CD4-positive, alpha-beta T cell treated with Interleukin-6 at 100 ng/mL for 8 hours (primary cell): ENCODE measurements at places on chromosomes 4 and X.

DNA sequence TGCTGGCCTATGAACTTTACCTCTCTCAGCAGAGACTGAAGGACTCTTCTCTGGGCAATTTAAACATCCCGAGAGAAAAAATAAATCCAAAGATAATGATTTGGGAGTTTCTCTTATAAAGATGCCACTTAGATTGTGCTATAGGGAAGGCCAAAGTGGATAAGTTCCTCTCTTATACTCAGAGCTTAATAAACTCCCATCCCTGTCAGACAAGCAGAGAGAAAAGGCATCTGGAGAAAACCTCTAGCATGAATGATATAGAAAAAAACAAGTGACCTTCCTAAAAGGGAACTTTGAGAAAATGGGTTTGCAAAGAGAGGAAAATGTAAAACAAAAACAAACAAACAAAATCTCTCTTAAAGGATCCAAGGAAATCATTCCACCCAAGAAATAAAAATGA is 199.4 kb downstream of the PALLD start:
- DNase-seq, result no peak

- no peak for DNase-seq
Observed at GRCh38 chr4:3471098-3471760, 8.1 kb downstream of the DOK7 start.

DNA sequence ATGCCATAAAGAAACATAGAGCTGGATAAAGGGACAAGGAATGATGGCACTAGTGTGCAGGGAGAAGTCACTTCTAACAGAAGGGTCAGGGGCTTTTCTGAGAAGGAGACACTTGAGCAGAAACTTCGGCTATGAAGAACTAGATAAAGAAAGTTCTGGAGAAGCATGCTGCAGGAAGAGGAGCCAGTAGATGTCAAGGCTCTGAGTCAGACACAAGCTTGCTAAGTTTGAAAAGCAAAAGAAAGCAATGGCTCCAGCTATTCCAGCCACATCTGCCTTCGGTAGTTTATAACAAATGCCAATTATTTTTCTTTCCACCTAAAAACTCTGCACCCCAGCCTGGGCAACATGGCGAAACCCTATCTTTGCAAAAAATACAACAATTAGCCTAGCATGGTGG is 7.5 kb downstream of the NUDT6 start:
- no peak for DNase-seq

GRCh38 chr4:153432965-153433753 is 33.0 kb upstream of the TMEM131L start:
- peak; percentile 75 for DNase-seq

GRCh38 chr4:24666316-24666715 is 82.0 kb upstream of the DHX15 start:
- no peak for DNase-seq

DNA sequence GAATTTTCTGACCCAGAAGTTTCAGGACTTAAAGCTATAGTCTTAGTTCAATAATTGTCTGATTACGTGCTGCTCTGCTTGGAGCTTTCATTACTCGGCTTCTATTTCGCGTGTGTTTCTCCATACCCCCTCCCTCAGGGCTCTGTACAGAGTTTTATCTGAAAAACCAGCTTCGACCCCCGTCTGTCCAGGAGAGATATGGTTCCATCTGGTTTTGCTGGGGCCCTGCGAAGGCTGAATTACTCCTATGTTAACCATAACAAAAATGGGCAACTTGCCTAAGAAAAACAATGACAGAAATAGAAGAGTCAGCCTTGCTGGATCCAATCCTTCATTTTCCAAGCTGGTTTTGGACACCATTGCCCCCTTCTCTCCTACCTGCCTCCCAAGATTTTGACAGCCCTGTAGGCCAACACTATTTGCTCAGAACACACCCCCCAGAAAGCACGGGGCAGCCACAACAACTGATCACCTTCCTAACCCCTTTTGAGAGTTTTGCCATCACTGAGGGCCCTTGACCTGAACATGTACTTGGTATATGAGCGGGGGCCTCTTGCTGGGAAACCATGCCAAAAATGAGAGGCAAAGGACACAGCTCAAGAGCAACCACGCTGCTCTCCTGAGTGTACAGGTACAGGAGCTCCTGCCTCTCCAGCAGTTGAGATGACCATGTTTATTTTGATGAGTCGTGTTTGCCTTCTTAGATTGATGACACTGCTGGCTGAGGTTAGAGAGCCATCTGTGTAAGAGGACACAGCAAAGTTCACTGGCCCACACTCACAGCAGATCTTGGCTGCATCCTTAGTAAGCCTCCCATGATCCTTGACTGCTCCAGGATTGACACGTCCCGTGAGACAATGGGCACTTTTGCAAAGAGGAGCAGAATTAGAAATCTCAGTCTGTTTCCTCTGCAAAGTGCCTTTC is 36.2 kb upstream of the ATP6AP2 start:
- no peak for DNase-seq

DNA sequence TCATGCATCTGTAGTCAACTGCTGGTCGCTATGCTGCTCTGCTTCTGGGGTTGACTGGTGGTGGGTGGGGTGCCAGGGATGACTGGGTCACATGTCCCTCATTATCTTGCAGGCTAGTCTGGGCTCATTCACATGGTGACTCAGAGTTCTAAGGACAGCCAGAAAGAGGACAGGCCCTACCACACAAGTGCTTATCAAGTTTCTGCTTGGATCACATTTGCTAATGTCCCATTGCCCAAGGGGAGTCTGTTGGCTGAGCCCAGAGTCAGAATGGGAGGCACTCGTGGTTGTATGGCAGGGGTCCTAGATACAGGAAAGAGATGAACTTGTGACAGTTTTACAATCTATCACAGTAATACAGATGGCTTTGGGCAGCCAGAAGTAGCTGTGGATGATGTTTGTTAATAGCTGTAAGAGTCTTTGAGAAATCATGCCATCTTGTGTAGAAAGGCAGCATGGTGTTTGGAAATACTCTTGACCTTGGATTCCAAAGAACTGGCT is 221.3 kb downstream of the GPAT3 start:
- no peak for DNase-seq

GRCh38 chr4:165351359-165352130 is 24.1 kb downstream of the MSMO1 start:
- DNase-seq, result no peak

- no peak for DNase-seq
Observed at GRCh38 chr4:25844961-25845712, 17.7 kb downstream of the SEL1L3 start.

DNA sequence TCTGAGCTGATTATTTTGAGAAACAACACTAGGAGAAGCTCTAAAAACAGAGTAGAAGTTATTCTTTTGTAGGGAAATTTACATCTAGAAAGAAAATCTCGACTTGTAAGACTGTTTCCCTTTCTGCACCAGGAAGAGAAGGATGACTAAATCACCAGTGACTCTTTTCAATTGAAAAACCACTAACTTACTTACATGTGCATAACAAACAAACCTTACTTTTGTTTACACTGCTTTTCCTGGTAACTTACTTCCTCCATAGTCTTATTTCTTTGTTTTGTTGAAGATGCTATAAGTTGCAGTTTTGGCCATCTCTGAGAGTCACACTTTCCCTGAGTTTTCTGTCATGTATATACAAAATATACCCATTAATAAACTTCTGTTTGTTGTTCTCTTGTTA is 293.6 kb upstream of the FAT4 start:
- no peak for DNase-seq

- no peak for DNase-seq
Observed at GRCh38 chrX:23511793-23512192, 155.5 kb upstream of the PRDX4 start.

DNA sequence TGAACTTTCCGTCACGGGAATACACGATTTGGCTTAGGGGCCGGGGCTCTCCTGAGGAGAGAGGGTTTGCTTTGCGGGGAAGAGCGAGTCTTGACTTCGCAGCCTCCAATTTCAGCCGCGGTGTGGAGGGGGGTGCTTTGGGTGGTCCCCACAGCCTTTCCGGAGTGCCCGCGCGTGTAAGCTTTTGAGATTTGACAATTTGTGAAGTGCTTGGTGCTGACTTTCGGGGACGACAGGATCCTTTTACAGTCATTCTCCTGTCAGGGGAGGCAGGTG is 355 bp downstream of the SCML1 start:
- no peak for DNase-seq

DNA sequence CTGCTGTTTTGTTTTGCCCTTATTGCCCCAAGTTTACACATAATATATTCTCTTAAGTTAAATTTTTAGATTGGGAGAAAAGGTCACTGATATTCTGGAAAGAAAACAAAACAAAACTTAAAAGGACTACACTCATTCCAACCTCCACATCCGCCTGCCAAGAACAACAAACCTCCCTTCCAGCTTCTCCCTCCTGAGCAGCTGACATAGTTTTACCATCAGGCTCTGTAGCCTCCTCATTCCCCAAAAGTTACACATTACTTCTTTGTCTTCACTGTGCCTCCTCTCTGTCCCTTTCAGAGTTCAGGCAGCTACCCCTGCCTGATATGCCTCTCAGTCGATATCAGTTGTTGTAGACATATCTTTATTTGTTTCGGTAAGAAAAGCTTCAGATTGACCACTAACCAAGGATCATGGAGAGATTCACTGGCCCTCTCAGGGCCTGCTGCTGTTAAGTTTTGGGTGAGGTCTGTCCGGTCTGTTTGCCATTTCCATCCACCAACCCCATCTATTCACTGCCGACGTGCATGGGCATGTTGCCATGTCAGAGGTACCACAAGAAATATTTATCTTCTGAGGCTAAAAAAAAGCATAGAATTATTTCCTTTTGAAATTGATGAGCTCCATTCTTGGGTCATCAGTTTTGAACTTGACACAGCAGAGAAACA is 164.1 kb downstream of the GASK1B start:
- no peak for DNase-seq

DNA sequence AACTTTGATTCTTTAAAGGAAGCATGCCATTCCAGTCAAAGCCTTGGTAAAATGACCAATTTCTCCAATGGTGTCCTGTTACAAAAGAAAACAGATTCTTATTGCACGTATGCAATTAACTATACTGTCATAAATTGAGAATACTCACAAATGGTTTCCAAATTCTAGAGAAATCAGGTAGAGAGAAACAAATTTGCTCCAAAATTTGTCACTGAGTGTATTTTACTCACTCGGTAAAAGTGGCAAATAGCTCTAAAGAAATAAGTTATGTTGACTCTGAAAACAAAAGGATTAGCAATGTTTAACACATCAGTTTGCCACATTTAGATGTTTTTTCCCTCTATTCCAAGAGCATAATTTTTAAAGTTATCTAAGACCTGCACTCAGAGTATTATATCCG is 133.1 kb downstream of the DMD start:
- no peak for DNase-seq

DNA sequence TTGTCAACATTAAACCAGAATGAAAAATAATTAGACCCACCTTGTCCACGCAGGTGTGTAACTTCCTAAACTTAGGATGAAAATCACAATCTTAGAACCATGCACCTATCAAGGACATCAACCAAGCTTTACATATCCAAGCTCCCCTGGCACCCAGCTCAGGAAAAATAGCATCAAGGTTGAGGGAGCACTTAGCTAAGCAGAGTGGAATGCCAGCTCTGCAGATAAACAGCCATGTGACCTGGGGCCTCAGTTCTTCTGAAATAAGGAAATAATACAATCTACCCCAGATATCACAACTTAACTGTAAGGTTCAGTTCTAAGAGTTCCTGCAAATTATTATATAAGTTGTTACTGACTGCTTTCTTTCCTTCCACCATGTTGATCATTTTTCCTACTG is 64.7 kb downstream of the DHX15 start:
- DNase-seq, result no peak

DNA sequence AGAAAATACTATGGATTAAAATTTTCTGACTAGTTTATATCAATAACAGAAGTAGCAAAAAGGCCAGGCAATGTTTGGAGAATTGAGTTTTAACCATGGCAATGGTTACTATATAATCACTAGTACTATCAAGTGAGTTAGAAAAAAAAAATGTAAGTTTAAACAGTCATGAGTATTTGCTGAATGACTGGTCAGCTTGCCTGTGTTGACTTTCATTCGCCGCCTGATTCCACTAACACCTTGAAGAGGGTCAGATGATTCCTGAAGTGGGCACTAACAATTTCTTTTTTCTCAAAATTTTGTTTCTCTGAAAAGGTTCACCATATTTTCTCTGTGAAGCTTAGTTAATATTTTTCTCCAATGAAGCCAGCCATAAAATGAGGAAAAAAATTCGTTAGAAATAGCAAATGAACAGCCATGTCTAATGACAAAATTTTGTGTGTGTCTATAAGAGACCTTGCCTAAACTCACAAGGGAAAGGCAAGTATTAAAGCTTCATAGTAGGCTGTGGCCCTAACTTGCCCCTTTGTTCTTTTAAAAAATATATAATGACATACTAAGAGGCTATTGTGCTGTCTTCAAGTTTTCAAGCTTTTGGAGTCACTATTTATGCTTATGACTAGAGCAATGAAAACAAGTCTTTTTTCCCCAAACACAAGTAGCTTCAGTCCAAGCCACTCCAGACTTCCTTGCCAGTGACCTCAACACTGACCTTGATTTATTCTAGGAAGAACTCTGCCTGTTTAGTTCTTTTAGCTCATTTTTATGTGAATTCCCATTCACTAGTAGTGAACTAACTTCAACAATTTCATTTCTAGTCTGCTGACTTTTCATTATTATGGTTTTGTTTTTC is 18.4 kb upstream of the FHDC1 start:
- no peak for DNase-seq

DNA sequence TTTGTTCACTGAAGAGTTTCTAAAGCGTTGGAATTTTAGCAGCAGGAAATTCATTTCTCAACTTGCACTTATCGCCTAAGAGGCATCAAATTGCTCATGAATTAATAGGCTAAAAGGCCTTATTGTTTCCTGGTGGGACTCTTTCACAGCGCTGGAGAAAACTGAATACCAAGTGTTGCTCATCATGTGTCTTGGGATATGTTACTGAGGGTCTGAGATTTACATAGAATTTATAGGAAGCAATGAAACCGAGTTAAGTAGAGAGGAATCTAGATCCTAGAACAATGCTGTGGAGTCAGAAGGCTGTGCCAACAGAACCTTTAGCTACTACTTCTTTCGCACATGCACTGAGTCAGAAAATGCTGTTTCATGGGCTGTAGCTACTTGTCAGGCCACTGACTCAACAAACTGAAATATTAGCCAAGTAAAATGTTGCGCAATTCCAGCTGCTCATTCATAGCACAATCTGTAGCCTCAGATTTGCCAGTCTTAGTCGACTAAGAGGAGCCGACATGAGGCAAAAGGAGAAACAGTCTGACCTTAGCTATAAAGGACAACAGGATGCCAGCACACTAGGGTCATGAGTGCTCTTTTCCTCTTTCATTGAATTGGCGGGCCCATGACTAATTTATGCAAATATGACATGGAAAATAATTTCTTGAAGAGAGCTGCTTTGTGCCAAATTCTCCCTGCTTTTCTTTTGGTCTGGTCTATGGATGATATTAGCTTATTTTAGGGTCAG is 35.9 kb upstream of the CXCL8 start:
- no peak for DNase-seq

- DNase-seq, result no peak
Observed at GRCh38 chr4:128707864-128708263, 101.6 kb upstream of the JADE1 start.

GRCh38 chrX:45445745-45446412 is 245.2 kb upstream of the DIPK2B start:
- DNase-seq, result no peak

- no peak for DNase-seq
Observed at GRCh38 chr4:150579551-150580234, 2.3 kb upstream of the MAB21L2 start.
